ENCODE measurements at places on chromosomes 12 and 14. TPM values are rescaled to one million over a fixed set of nuclear protein-coding genes. Genes with fewer than 3 reads are reported as not detected.

DPF3 gene
- total RNA-seq, result 2.6 TPM

TC2N gene
- 0.53 TPM for total RNA-seq

GDF3 gene
- total RNA-seq, result not detected

DYNC1H1 gene
- 312 TPM for total RNA-seq

PRKD1 gene
- total RNA-seq, result 7.2 TPM

Measured in myometrial cell (primary cell).